ENCODE measurements at places on chromosomes 5 and 9. TPM values are rescaled to one million over a fixed set of nuclear protein-coding genes. Genes with fewer than 3 reads are reported as not detected.

DNA sequence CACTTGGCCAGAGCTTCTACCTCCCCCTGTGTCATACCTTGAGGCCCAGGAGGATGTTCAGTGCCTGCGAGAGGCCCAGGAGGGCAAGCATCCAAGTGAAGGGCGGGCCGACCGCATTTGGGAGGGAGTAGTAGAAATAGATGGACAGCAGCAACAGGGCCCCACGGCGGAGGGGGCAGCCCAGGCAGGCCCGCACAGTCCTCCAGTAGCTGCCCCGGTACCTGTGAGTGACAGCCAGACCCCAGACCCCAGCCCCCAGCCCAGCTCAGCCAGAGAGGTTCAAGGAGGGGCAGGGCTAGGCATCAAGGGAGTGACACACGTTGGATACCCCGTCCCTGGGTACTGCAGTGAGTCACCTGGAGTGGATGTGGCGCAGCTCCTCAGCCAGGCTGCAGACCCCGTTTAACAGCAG, 1.4 kb downstream of the STING1 start:
- H3K36me3 ChIP-seq: peaks cover 43% of the 10 kb centered on the region
- DNase-seq: peak; percentile 81
- peaks cover 51% of the 10 kb centered on the region for H3K4me1 ChIP-seq
- peak overlapping the region; percentile 95 for H3K27ac ChIP-seq
- no peaks in the 10 kb centered on the region for H3K27me3 ChIP-seq
- H3K4me3 ChIP-seq: peak overlapping the region; percentile 48

ACTBL2 gene
- total RNA-seq: not detected

DNA sequence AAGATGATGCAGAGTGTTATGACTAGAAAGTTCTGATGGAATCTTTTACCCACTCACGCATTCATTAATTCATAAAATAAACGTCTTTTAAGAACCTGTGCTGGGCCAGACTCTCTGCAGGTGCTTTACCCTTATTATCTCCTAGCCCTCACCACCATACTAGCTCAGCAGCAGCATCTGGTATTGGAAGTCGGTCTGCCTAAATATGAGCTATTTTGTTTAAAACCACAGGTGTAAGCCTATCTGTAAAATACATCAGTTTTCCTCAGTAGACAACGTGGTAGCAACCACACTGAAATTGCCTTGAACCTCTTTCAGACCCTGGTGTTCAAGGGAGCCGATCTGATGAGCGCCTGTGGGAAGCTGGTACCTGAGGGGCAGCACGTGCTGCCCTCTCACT, 69.4 kb downstream of the PPIC start:
- H3K4me3 ChIP-seq: no peak overlapping the region
- no peak overlapping the region for H3K27ac ChIP-seq
- no peak for DNase-seq

DNA sequence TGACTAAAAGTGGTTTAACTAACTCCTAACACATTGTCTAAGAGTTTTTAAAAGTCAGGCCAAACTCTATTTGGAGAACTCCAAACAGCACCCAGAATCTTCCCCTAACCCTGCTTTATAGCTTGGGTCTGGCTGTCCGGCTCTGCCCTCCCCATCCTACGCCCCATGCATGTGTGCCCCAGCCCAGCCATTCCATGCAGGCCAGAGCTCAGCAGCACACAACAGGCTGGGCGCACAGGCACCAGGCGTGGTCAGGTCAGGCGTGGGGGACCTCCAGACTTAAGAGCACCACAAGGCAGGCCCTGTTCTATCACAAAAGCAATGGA, 31.1 kb downstream of the SHB start:
- H3K4me3 ChIP-seq: no peak overlapping the region
- H3K27ac ChIP-seq: peak overlapping the region; percentile 54
- no peaks in the 10 kb centered on the region for H3K36me3 ChIP-seq
- H3K27me3 ChIP-seq: no peaks in the 10 kb centered on the region

DNA sequence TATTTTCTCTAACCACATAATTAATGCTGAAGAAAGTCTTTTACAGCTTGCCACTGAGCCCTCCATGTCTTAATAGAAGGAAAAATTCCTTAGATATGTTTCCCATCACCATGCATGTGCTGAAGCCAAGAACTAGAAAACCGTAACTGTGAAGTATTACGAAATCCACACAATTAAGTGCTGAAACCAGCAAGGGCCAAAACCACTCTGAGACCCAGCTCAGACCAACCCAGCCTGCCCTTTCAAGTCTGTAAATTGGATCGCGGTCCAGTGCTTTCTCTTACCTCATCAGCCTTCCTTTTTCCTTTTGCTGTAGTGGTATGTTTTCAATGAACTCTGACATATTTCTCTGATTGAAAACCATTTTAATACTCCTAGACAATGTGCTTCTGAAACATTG, 26.3 kb downstream of the SEMA5A start:
- no peaks in the 10 kb centered on the region for H3K4me1 ChIP-seq
- no peaks in the 10 kb centered on the region for H3K36me3 ChIP-seq
- no peak overlapping the region for H3K4me3 ChIP-seq

DNA sequence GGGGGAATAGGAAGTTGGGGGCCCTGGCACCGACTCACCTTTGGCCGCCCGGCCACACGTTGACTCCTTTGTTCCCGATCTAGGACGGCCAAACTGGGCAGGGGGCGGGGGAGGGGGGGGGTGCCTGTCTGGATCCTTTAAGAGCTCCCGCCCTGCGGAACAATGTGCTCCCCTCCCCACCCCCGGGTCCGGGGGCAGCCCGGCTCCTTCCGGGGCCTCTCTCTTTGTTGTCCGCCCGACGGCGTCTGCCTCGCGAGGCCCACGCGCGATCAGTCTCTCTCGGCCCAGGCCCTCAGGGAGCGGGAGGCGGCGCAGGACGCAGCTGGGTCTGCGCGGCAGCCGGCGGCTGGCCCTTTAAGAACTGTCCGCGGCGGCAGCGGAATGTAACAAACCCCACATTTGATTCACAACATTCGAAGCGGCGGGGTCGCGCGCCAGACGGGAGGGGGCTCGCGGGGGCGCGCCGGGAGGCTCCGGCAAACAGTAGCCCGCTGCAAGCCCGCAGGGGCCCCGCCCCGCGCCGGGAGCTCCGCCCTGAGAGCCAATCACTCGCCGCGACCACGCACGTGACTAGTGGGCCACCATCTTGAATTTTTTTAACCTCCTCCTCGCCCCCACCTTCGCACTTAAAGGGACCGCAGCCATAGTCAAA, at the start of gene RNF44:
Gene RNF44, minus strand, starts transcription at position 501 of the 652 bp plus-strand sequence. CDS start 4,930 bp downstream, outside the sequence.
- no peaks in the 10 kb centered on the region for H3K27me3 ChIP-seq
- peaks cover 1% of the 10 kb centered on the region for H3K36me3 ChIP-seq
- peak within 1 kb of the TSS; percentile 95 for H3K27ac ChIP-seq
- H3K4me3 ChIP-seq: peak within 1 kb of the TSS; percentile 86
- peaks cover 61% of the 10 kb centered on the region for H3K4me1 ChIP-seq
- DNase-seq: peak; percentile 100

DNA sequence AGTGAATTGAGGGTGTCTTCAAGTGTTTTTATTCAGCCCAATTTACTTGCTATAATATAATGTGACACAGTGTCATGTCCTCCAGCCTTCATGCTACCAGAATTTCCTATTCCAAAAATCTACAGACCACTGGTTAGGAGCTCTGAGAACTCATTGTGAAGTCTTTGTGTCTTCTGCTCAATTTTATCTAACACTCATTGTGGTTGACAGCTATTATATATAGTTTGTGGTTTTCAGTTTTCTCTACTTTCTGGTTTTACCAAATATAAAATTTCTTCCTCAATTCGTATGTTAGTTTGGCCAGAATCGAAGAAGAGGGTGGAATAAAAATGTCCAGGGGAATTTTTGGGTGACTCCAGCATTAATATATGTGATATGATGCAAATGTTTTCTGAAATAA, 509.3 kb upstream of the NUDT12 start:
- H3K4me1 ChIP-seq: no peaks in the 10 kb centered on the region
- H3K27me3 ChIP-seq: no peaks in the 10 kb centered on the region
- no peak for DNase-seq
- H3K27ac ChIP-seq: no peak overlapping the region
- H3K4me3 ChIP-seq: no peak overlapping the region

- no peaks in the 10 kb centered on the region for H3K27me3 ChIP-seq
- no peaks in the 10 kb centered on the region for H3K4me1 ChIP-seq
- DNase-seq: no peak
- no peak overlapping the region for H3K4me3 ChIP-seq
- H3K27ac ChIP-seq: no peak overlapping the region
Measured at GRCh38 chr5:115351356-115352195, 55.1 kb upstream of the CCDC112 start.

DNA sequence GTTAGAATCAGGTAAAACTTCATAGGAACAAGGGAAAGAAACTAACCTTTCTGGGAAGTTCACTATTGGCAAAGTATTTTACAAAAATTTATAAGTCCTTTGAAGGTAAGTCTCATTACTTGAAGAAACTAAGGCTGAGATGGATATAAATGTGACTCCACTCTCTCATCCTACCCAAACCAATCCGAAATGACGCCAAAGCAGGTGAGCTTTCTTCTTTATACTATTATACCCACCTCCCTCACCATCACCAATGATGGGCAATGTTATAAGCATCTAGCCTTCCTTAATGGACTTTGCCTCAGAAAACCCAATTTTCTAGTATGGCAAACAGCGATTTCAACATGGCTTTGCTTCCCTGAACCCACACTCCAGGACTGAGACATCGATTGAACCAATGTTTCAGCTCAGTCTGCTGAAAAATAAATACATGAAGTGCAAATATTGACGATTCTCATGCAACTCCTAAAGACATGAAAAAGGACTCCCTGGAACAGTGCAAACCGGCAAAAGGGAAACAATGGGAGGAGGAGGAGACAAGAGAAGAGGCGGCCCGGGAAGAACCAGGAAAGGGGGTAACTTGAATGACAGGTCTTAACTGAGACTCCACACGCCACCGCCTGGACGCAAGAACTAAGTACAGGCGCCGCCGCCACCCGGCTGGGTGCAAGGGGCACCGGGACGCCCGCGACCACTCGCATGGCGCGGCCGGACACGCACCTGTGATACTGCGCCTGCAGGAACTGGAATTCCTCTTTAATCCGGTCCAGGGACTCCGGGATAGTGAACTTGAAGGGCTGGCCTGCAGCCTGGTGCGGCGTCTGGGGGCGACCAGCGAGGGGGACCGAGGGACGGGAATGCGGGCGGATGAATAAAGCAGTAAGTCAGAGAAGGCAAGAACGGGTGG, 2.5 kb downstream of the TLE1 start:
- H3K27me3 ChIP-seq: no peaks in the 10 kb centered on the region
- peak overlapping the region; percentile 77 for H3K4me3 ChIP-seq

C9orf152 gene
- 15.4 TPM for total RNA-seq

DNA sequence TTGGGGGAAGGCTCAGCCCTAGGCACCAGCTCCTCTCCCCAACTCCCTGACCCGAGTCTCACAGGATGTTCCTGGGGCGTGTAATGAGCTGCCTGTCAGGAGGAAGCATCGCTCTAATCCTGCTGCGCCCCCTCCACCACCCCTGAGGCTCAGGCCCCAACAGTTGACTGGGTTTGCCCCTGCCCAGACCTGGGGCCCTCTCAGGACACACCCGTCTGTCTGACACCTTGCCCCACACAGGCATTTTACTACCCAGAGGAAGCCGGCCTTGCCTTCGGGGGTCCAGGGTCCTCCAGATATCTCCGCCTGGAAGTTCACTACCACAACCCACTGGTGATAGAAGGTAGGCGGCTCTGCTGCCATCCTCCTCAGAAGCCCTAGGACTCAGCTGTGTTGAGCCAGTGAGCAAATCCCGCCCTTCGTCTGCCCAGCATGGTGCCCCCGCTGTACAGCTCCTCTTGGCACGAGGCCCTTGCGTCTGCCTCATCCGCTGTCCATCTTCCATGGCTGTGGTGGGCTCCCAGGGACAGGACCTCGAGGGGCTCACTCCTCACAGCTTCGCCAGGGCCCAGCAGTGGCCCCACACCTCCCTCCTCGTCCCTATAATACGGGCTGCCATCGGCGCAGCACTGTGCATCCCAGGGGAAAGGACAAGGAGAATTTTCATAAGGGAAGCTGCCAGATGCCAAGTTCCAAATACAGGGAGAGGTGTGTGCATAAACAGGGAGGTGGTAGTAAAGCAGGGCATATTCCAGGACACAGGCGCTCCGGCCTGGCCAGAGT, 8.0 kb downstream of the DBH start:
- H3K4me3 ChIP-seq: no peak overlapping the region
- DNase-seq: no peak
- H3K4me1 ChIP-seq: no peaks in the 10 kb centered on the region
- H3K36me3 ChIP-seq: no peaks in the 10 kb centered on the region

- H3K27me3 ChIP-seq: no peaks in the 10 kb centered on the region
- no peaks in the 10 kb centered on the region for H3K36me3 ChIP-seq
- H3K4me1 ChIP-seq: no peaks in the 10 kb centered on the region
- no peak for DNase-seq
- H3K27ac ChIP-seq: no peak overlapping the region
Measured at GRCh38 chr5:19771174-19771835, 216.7 kb downstream of the CDH18 start.

SLCO6A1 gene
- not detected for total RNA-seq

DNA sequence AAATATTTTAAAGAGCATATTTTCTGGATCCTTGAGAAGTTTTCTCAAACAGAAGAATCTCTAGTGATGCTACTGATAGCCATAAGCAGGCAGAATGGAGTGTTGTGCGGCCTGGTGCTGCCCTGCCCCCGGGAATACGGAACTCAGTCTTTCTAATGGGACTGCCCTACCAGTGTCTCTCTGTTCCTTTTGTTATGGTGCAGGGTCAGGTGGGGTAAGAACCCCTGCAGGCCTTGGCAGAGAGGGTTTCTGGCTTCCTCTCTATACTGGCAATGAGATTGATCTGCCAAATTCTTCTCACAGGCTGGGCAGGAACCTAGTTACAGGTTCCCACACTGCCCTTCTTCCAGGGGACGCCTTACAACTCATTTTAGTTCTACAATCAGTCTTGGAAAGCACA, 2.6 kb downstream of the IL5 start:
- no peak for DNase-seq
- H3K27ac ChIP-seq: no peak overlapping the region
- no peaks in the 10 kb centered on the region for H3K4me1 ChIP-seq
- H3K36me3 ChIP-seq: no peaks in the 10 kb centered on the region
- no peaks in the 10 kb centered on the region for H3K27me3 ChIP-seq

PIGO gene
- total RNA-seq: 20.4 TPM

- no peak overlapping the region for H3K27ac ChIP-seq
- no peaks in the 10 kb centered on the region for H3K4me1 ChIP-seq
- no peaks in the 10 kb centered on the region for H3K36me3 ChIP-seq
Measured at GRCh38 chr9:134299883-134300282, 26.4 kb upstream of the RXRA start.

DNA sequence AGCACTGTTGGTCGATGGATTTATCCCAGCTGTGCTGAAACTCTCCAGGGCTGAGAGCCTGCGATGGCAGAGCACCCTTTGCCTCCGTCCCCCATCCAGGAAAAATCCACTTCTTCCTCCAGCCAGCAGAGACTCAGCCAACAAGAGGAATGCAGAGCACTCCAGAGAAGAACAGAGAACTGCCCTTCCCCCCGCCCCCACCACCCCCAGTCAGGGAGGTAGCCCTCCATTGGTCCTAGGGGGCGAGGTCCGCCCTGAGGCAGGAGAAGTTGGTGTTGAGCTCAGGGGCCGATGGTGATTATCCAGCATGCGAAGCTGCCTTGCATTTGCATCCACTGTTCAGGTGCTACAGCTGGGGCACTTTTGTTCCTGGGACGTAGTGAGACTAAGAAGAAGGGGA, 9.0 kb downstream of the TLX3 start:
- H3K4me1 ChIP-seq: peaks cover 31% of the 10 kb centered on the region
- DNase-seq: peak; percentile 2
- H3K27ac ChIP-seq: no peak overlapping the region

TPD52L3 gene
- total RNA-seq: not detected

- H3K4me1 ChIP-seq: no peaks in the 10 kb centered on the region
- H3K27ac ChIP-seq: no peak overlapping the region
- H3K27me3 ChIP-seq: no peaks in the 10 kb centered on the region
- no peaks in the 10 kb centered on the region for H3K36me3 ChIP-seq
- no peak for DNase-seq
Measured at GRCh38 chr9:100689635-100690034, 111.8 kb downstream of the CAVIN4 start.

CRHBP gene
- 0.30 TPM for total RNA-seq

UBAP1 gene
- total RNA-seq: 45.1 TPM

Measured in upper lobe of left lung (tissue), 6 donors.